M059J (cell line): ENCODE measurements at places on chromosomes 3 and 15.

DNA sequence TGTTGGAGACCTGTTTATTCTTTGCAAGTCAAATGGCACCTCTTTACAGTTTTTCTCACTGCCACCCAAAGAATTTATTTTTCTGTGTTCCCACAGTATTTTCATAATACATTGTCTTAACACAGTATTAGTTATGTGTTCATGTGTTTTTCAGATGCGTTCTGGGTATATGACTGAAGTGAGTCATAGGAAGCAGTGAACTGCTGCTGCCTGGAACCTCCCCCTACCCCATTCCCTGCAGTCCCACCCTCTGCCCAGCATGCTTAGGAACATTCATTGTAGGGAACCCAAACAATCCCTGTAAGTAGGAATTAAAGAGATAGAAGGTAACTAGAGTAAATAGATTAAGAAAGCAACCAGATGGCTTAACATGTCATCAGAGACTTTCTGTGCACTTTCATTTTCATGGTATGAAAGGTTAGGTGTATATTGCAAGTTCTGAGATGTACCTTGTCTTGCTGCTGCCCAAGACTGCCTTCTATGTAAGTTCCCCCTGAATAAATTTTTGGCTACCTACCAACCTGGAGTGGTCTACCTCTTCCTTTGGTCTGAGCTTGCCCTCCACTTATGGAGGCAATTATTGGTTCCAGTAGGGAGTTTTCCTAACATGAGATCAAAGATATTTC, 21.9 kb upstream of the SQOR start:
- DNase-seq: peak; percentile 42

DNA sequence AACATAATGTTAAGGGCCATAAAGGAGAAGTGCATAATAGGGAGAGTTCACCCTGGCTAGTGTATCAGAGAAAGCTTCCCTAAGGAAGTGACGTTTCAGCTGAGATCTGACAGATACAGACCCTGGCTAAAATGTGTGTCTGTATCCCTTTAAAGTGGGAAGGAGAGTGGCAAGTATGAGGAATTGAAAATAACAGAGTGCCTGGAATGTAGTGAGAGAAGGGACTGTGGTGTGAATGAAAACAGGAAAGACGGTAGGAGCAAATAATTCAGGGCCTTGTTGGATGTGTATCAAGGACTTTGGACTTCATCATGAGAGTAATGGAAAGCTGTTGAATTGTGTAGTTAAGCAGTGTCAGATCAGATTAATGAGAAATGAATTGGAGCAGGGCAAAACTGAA, 30.5 kb downstream of the NEO1 start:
- no peak for DNase-seq

GRCh38 chr3:32238453-32239306, at the start of gene CMTM8:
TSS of gene CMTM8 (plus strand) at chr3:32238680. CDS start at chr3:32238973, 293 bp downstream.
- peak; percentile 44 for DNase-seq

- DNase-seq: no peak
Measured at GRCh38 chr3:179301645-179302044, 21.2 kb upstream of the ZNF639 start.

GRCh38 chr3:58258392-58259055, 20.9 kb downstream of the ABHD6 start:
- no peak for DNase-seq

- DNase-seq: no peak
Measured at GRCh38 chr3:25749031-25749581, 34.1 kb downstream of the NGLY1 start.

DNA sequence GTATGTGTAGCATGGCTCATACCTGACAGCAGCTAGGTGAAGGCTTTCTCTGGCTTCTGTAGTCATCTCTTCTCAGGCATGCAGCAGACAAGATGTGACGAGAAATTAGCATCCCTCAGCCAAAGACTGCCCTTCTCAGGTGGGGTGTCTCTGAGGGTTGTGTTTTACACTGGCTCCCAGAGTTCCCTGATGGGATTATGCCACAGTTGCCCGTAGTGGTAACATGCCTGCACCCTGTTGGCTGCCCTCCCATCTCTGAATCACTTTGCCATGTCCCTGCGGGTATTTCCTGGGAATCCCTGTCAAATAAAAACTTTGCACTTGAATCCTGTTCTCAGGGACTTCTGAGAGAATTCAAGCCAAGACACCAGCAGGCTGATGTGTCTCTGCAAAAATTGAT, 70.5 kb downstream of the LRTM1 start:
- DNase-seq: peak; percentile 91

GRCh38 chr15:71237456-71238188, 122.4 kb downstream of the THSD4 start:
- DNase-seq: peak; percentile 95

DNA sequence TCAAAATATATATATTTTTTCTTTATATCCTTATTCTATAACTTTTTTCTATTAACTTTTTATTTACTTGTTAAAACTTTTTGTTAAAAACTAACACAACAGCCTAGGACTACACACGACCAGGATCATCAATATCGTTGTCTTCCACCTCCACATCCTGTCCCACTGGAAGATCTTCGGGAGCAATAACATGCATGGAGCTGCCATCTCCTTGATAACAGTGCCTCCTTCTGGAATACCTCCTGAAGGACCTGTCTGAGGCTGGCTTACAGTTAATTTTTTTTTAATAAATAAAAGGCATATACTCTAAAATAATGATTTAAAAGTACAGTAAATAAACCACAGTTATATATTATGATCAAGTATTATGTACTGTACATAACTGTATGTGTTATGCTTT, 58.9 kb downstream of the SFMBT1 start:
- peak; percentile 6 for DNase-seq

GRCh38 chr15:62578546-62578945, 413.5 kb upstream of the C2CD4B start:
- DNase-seq: no peak

- DNase-seq: peak; percentile 65
Measured at GRCh38 chr3:52682016-52682415, 3.7 kb downstream of the PBRM1 start.

DNA sequence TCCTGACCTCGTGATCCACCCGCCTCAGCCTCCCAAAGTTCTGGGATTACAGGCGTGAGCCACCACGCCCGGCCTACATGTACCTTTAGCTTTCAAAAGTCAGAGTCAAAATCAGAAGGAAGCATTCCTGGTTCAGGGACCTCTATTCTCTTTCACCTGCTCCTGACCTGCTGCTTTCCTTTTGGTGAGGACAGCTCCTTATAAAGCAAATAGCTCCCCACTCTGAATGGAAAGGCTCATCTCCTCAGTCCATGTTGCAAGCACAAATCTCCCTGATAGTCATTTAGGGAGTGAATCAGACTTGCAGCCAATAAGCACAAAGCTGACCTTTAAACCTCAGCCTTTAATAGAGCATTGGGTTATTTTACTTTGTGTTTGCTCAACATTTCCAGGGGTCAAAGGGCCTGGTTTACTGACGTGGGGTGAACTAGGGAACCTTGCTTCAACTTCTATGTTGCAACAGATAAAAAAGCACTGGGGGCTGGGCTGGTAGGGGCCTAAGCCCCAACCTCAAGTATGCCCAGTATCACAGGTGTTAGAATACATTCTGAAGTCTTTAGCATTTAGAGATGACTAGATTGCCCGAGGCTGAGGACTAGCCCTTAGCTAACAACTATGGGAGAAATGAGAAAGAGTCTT, 43.1 kb downstream of the THRB start:
- peak; percentile 35 for DNase-seq

DNA sequence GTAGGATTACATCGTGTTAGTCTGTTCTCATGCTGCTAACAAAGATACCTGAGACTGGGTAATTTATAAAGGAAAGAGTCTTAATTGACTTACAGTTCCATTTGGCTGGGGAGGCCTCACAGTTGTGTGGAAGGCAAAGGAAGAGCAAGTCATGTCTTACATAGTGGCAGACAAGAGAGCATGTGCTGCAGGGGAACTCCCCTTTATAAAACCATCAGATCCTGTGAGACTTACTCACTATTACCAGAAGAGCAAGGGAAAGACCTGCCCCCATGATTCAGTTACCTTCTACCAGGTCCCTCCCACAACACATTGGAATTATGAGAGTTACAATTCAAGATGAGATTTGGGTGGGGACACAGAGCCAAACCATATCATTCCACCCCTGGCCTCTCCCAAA, 3.4 kb downstream of the SLC25A26 start:
- DNase-seq: no peak

DNA sequence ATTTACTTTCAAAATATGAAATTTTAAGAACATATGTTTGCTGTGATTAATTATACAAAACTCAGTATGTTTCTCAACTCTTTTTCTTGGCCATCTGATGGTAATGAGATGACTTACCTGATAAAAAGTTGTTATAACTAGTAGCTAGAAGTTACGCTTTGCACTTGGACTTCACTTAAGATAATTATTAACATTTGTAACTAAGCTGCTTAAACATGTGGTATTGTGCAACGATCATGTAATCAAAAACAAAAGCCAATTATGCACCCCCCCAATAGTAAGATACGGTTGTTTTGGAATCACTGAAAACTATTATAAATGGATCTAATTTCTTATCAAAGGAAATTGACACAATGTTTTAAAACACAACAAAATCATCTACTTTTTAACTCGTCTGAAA, 342.9 kb downstream of the CNTN3 start:
- no peak for DNase-seq

- DNase-seq: no peak
Measured at GRCh38 chr3:151101270-151101969, 16.0 kb downstream of the MED12L start.
